NCI-H1105 (cell line): ENCODE measurements at places on chromosomes 2 and 18.

DNA sequence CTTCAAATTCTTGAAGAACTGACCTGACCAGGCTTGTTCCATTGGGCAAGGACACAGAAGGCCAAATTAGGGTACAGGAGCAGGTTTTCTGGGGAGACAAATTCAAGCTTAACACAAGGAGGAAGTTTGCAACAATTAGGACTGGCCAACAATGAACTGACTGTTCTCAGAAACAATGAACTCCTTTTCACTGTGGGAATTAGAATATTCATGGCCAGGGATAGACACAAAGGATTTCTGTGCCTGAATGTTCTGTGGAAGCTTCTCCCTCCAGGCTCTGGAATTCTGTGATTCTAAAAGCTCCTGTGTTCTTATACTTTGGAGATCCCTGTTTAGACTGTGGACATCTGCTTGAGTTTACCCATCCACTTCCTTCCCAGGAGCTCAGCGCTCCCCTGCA is 15.2 kb downstream of the SMYD1 start:
- no peak for DNase-seq

DNA sequence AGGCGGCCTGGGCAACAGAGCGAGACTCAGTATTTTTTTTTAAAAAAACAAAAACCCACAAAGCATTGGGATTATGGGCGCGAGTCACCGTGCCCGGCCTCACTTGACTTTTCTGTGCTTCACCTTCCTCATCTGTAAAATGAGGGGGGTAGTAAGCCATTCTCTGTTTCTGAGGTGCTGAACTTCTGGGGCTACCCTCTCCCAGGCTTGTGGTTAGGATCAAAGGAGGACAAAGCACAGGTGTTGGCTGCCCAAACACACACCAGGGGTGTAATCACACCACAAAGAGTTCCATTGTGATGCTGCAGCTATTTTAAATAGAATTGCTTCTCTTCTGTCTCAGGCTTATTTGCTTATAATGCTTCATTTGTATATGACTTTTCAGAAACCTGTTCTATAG is 35.8 kb upstream of the INHBB start:
- DNase-seq: no peak

DNA sequence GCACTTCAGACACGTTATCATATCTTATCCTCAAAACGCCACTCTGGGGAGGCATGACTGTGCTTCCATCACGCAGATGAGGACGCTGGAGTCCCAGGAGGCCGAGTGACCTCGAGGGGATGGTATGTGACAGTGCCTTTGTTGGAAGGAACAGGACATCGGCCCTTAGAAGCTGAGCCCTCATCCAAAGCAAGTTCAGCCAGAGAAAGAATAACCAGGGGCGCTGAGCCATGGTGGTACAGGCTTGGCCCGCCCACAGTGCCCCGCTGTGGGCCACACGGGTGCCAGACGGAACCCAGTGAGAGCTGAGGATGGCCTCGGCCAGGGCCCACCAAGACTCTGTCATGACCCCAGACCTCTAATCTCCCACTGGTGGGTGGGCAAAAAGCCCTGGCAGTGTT is 31.3 kb downstream of the HS1BP3 start:
- DNase-seq: no peak

- no peak for DNase-seq
Measured at GRCh38 chr2:181677912-181678586, 2.3 kb downstream of the NEUROD1 start.

GRCh38 chr2:168246072-168246482 is 1.3 kb downstream of the STK39 start:
- DNase-seq: no peak

DNA sequence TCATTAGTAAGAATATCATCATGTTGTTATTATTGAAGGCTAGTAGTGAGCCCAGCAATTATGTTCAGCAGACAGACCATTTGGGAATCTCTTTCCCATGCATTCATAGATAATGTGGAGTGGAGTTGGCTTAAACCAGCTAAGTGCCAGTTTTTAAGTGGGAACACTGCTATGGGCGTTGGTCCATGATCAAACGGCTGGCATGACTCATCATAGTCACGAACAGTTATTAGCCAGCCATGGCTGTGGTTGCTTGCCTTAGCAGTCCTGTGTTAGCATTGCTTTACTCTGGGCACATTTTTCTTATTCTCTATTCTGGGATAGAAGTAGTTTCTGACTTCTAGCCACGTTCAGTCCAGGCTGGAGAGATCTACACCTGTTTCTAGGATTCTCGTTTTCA is 17.7 kb downstream of the EIF4E2 start:
- DNase-seq: no peak

DNA sequence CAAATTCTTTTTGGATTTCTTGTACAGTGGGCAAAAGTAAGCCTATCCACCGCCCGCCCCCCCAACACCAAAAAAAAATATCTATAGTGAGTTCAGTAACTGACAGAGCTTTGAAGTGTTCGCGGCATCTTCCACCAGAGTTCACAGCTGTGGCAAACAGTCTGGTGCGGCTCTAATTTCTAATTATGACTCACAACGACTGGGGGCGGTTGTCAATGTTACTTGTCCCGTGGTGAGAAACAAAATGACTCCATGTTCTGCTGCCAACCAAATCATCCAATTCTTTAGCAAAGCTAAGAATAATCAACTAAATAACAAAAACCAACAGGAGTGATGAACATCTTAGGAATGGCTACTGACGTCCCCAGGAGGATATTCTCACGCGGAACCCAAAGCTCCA is 392.5 kb upstream of the SALL3 start:
- no peak for DNase-seq

DNA sequence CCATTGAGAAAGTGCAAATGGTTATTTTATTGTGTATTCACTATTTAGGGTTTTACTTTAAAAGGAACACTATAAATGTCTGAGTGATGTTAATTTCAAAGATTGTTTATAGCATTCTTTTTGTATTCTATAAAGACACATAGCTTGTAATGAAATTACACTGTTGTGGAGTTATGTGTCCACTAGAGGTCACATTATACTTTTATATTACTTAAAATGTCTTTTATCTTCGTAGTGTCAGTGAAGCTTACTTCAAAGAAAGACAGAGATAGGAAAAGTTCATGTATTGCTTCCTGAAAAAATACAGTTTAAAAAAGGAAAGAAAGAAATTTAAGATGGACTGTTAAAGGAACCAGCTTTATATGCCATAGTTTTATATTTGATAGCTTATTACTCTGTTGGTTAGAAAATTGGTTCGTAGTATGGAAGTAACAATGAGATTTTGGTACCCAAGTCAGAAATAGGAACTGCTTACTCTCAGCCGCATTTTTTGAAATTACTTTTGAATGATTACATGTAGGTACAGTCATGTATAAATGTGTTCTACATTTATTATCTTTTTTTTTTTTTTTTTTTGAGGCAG is 20.5 kb downstream of the APLF start:
- DNase-seq: peak; percentile 12

DNA sequence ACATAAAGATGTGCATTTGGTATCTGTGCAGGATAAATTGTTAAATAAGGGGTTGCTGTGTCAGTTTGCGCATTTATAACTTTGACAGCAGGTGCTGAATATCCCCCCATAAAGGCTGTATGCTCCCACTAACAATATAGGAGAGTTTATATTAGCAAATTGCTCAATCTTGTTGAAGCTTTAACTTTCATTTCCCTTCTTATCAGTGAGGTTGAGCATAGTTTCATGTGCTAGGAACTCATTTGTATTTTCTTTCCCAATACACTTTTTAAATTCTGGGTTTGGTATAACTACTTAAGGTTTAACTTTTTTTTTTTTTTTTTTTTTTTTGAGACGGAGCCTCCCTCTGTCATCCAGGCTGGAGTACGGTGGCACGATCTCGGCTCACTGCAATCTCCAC is 89.0 kb downstream of the FAM117B start:
- no peak for DNase-seq

- no peak for DNase-seq
Measured at GRCh38 chr2:38228753-38229152, 148.3 kb downstream of the ATL2 start.

DNA sequence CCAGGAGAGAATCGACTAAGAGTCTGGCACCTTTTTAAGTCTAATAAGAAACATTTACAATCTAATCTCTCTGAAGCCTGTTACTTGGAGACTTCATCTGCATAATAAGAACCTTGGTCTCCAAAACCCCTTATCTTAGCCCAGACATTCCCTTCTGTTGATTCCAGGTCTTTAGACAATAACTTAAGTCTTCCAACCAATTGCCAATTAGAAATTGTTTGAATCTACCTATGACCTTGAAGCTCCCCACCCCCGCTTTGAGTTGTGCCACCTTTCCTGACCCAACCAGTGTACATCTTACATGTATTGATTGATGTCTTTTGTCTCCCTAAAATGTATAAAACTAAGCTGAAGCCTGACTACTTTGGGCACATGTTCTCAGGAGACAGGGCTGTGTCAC is 49.5 kb upstream of the DTNA start:
- no peak for DNase-seq

GRCh38 chr2:228102949-228103348 is 78.5 kb downstream of the SPHKAP start:
- DNase-seq: no peak

- DNase-seq: no peak
Measured at GRCh38 chr2:120767486-120768005, 31.9 kb downstream of the GLI2 start.

DNA sequence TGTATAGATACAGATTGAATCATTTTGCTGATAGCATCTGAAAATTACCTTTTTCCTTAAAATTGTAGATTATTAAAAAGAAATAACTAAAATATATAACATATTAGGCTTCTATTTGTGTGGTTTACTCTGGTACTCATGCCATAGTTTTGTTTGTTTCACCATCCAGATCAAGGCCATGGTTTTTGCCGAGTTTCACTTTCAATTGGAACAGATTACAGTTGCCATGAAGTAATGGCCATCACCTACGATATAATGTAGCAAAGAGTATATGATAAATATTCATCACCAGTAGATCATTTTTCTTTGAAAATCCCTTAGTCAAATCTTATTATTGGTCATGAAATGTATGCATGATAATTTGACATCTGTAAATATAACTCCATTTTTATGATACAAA is 11.9 kb upstream of the DNAH7 start:
- no peak for DNase-seq

DNA sequence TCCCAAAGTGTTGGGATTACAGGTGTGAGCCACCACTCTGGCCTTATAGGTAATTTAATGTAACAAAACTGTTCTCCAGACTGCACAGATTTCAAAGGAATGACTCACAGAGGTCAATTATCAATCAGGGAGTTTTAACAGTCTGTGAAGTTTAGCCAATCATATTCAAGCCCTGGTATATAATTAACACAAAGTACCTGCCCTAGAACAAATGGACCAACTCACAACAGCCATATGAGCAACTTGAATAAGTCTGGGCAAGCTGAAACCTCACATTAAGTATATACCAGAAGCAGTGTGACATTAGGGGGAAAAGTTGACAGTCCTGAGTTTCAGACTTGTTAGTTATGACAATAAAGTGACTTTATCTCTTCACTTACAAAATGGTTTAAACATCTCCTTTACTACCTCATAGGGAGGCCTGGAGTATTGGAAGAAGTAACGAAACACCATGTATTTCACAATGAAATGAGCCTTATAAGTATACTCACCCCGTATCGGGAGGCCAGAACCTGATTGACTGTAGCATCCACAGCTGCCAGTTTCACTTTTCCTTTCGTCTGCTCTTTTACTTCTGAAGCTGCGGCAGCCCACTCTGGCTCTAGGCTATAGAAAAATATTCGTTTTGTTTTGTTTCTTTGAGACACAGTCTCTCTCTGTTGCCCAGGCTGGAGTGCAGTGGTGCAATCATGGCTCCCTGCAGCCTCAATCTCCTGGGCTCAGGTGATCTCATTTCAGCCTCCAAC is 22.2 kb downstream of the PDIA6 start:
- DNase-seq: no peak

- no peak for DNase-seq
Measured at GRCh38 chr2:96523659-96524481, 12.7 kb upstream of the ARID5A start.

DNA sequence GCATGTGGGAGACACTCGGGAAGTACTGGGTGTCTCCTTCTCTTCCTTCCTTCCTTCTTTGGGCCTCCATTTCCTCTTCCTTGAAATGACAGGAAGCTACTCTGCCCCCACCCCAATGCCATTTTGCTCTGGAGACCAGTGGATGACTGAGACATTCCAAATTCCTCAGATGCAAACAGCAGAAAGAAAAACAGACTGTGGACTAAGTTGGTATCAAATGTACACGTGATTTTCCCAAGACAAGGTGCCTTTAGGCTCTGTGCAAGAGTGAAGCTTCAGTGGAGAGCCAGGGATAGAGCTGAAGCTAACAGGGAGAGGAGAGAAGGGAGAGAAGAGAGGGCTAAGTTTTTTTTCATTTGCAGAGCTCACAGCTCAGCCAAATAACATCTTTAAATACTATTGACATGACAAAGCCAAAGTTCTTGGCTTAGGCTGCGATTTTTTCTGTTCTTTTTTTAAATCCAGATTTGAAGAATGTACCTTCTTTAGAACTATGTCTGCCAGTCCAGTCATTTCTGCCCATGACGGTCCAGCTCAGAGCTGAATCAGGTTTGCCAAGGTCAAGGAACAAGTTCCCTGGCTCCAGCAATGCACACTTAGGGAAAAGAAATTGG is 84.5 kb upstream of the LCLAT1 start:
- no peak for DNase-seq

DNA sequence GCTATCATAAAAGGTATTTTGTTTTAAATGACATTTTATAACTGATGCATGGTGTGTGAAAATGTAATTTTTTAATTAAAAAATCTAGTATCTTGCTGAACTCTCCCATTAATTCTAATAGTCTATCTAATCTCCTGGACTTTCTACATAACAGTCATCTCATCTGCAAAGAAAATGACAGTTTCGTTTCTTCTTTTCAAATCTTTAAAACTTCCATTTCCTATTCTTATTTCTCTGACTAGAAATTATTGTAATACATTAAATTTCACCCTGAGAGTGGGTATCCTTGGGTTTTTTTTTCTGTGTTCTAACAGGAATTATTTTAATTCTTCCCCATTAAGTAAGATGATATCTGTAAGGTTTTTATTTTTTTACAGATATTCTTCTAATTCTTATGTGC is 120.1 kb downstream of the KCNF1 start:
- DNase-seq: no peak

GRCh38 chr2:236942554-236942953 is 143.1 kb upstream of the COPS8 start:
- DNase-seq: no peak

GRCh38 chr2:223113161-223113560 is 61.2 kb downstream of the KCNE4 start:
- DNase-seq: no peak

DNA sequence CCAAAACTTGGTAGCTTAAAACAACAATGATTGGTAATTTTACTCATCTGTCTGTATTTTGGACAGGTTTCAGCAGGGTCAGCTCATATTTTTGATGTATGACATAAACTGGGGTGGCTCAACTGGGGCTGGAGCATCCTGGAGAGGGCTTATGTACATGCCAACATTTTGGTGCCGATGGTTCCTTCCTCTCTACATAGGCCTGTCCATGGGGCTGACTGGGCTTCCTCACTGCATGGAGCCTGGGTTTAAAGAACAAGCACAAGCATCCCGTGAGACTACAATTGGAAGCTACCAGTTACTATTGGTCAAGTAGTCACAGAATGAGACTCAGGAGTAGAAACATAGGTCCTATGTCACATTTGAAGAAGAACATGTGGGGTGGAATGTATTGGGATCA is 95.0 kb downstream of the DDX1 start:
- DNase-seq: no peak
